ENCODE measurements at places on chromosomes 7 and 10.
A peak's percentile ranks its signal among the peaks of the same experiment; 100 is the strongest.

DNA sequence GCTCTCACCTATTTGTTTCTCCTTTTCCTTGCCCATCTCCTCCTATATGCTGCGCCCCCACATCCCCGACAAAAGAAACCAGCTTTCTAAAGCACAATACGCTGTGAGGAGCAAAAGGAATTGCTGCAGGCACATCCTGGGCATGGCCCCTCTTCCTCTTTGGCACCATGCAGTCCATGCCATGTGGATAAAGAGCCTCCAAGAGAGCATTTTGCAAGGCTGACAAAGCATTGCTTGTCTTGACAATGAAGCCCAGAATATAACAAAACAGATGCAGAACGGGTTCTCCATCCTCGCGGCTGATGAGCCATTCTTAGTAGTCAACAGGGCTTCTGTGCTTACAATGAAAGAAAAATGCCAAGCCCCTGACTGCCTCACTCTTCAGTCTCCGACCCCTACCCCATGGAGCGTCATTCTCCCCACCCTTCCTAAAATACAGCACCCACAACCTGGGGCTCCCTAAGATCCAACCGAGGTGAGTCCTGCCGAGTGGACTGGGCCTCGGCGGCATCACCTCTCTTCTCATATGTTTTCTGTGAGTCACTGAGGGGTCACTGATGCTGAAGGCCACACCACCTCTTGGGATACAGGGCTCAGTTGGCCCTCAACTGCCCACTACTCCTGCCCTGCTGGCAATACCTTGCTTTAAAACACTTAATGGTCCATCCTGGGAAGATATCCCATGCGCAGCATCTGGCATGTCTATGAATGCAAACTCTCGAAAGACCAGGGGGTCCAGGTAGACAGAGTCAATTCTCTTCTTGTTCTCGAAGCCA lies 47.5 kb downstream of the GSDME start:
- no peak for DNase-seq

DNA sequence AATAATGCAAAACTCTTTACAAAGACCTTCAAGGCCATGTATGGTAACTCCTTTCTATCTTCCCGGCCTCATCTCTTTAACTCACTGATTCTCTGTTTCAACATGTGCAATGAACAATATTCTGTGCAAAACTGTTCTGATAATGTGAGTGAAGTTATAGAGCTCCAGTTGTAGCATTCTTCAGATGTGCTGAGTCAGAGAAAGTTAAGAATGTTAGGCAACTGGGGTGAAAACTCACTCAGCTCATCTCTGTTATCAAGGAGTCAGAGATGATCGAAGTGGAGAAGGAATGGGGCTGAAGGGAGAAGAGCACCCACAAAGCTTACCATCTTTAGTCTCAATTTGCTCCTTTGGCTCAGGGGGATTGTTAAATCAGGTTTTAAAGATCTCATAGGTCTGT lies 344.7 kb upstream of the NPSR1 start:
- DNase-seq, result no peak

DNA sequence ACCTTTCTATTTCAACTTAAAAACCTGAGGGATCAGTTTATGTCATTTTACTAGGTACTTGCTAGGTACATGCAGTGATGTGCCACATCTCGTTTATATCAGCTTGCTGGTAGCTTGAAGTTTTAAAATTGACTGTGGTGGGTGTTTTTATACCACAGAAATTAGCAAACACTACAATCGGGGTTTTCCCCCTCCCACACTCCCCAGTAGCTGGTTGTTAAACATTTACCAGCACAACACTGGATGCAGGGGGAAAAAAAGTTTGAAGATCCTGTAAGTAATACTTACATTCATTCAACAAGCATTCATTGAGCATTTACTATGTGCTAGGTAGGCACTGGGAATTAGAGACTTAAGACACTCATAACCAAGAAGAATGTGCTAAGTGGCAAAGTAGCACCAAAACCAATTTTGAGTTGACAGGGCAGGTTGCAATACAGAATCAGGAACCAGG lies 32.6 kb downstream of the USP6NL start:
- no peak for DNase-seq

- peak; percentile 95 for DNase-seq
These were observed 3.7 kb downstream of the ELOVL3 start for GRCh38 chr10:102229810-102230263.

GRCh38 chr7:135775230-135775629 lies 26.6 kb upstream of the FAM180A start:
- no peak for DNase-seq

- DNase-seq, result no peak
These were observed 156.9 kb upstream of the C7orf33 start for GRCh38 chr7:148433521-148434180.

GRCh38 chr10:43393606-43394360 lies 15.2 kb downstream of the HNRNPF start:
- peak; percentile 43 for DNase-seq

DNA sequence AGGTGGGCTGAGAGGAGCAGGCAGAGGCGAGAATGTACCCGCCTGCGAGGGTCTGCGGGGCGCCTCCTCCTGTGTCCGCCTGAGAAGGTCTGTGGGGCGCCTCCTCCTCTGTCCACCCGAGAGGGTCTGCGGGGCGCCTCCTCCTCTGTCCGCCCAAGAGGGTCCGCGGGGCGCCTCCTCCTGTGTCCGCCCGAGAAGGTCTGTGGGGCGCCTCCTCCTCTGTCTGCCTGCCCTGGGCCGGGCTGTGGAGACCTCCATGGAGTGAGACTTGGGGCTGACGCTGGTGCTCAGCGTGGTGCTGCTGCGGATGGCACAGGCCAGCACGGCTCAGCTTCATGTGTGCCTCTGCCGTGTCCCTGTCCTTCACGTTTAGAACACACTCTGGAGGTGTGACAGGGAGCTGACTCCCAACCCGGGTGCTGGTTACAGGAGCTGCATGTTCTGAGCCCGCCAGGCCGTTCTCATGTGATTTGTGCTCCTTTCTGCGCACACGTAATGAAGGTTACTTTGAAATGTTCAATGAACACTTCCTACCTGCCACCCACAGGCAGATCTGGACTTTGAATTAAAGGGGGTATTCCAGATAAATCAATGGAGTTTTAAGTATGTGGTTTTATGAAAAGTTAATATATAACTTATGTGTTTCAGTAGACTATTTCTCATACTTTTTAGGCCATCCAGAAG lies 20.5 kb upstream of the GET4 start:
- DNase-seq, result no peak

- DNase-seq, result no peak
These were observed 1.6 kb downstream of the MSRB2 start for GRCh38 chr10:23096802-23097549.

DNA sequence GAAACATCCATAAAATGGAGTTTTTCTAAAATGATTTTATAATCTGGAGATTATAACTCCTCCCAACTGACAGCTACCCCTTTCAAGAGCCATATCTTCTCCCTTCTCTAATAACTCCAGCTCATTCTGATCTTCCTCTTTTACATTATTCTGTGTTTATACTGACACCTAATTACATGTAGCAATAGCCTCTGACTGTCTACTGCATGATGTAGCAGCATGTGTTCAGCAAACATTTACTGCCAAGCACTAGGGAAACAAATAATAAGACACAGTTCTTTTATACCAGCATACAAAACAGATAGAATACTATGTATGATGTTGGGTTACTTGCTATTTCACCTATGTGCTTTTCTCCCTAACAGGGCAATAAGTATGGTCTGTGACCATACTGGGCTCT lies 20.7 kb downstream of the RBM28 start:
- no peak for DNase-seq

DNA sequence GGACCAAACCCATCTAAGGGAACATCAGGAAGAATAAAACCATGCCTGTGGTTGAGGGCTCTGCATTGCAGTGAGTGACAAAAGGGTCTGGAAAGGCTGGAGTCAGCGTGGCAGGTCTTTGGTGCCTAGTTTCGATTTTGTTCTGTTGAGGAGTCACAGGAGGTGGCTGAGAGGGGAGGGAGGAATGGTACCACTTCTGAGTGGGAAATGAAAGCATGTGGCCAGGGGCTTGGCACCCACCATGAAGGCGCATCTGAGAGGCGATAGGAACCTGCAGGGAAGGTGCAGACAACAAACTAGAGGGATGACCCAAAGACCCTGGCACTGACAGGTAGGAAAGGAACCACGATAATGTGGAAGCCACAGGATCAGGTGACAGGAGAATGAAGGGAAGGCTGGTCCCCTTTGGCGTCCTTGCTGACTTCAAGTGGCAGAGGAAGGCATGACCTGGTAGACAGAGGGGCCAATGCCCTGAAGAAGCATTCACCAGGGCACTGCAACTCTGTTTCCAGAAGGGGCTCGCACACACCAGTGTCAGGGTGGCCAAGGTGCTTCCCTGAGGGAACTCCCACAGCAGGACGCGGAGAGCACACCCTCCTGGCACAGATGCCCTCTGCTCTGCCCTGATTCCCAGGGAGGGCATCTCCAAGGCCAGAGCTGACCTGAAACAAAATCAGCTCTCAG lies 41.7 kb downstream of the HIPK2 start:
- no peak for DNase-seq

DNA sequence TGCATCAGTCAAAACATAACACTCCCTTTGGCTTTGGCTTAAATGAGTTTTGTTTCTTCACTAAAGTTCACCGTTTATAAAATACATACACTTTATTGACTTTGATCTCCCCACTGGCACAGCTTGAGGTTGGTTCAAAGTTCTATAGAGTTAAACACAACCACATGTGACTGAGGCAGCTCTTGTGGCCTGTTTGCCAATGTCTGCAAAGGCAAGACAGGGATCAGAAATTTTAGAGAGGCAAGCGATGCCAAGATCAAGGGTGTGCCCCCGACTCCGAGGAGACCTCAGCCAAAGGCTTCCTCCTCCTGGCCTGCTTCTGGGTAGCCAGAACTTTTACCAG lies 129.8 kb upstream of the JCAD start:
- DNase-seq, result no peak

GRCh38 chr10:111109501-111110242 lies 32.8 kb downstream of the ADRA2A start:
- no peak for DNase-seq

DNA sequence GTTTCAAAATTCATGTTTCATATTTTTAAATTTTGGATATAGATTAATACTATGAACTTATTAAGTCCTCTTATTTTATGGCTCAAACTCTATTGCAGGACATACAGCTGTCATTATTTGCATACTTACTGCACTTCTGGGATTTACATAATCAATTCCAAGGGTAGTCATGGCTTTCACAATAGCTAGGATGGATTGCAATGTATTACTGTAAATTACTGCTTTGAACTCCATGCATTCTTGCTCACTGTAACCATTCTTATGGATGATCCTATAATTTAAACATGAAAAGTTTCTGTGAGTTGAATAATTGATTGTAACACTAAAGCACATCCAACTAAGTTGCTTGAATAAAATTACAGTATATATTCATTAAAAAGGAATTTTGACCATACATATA lies 23.5 kb downstream of the GNAT3 start:
- no peak for DNase-seq

DNA sequence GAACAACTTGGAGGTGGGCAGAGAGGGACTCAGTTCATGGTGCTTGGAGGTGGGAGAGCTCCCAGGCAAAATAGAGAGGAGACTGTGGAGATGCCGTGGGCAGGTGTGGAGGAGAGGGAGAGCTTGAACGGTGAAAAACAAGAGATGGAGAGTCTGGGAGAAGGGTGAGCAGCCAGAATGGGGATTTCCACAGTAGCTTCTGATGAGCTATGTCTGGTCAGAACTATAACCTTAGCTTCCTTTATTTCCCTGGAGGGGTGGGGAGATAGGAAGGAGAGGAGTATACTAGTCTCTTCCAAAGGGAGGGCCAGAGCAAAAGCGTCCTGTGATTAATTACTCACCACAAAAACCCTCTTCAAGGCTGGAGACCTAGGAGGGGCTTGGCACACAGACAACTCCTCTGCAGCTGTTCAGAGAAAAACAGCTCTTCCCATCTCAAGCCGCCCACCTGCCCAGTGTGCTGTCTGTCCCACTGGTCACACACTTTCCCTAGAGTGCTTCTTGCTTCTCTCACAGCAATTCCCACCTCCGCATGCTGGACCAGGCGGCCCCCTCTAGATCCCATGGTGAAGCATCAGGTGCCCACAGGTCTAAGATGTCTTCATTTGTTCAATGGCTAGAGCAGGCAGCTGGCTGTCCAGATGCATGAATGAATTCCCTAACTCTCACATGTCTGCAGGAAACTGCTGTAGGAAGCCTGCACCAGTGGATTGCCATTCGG lies 41.9 kb downstream of the TAS2R41 start:
- no peak for DNase-seq

GRCh38 chr7:27091105-27091504 lies 4.7 kb downstream of the HOXA1 start:
- DNase-seq, result no peak

GRCh38 chr10:63237396-63237795 lies 104.3 kb downstream of the NRBF2 start:
- no peak for DNase-seq

DNA sequence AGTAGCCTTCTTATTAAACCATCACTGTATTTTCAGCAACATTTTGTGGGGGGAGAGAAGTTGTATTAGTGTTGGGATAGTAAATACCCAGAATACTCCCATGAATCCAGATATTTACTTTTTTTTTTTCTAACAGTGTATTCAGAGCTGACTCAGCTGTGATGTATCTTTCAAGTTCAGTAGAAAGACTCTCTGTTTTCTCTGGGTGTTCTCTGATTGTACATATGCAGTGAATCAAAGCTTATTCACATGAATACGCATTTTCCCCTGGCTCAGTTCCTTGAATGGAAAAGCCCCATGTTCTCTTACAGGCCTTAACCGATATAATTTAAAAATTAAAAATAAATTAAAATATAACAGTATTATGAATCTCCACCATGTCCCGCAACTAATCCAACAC lies 1.3 kb downstream of the TFPI2 start:
- no peak for DNase-seq

DNA sequence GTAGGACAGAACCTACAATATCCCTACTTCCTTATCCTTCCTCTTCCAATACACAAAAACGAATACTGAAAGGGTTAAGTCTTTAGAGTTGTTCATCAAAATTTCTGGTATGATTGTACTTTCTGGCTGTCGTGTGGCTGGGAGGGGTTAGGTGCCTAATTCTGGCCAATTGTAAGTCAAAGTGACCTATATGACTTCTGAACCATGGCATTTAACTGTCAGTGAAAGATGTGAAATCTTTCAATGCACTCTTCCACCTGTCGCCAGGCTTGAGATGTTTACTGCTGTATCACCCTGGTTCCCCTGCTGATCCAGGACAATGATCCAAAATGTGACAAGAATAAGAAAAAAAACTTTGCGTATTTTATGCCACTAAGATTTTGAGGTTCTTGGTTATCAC lies 20.8 kb downstream of the EPC1 start:
- DNase-seq, result no peak

- no peak for DNase-seq
These were observed 17.3 kb downstream of the TLL2 start for GRCh38 chr10:96496281-96496925.

GRCh38 chr10:111600772-111601171 lies 523.9 kb downstream of the ADRA2A start:
- DNase-seq, result no peak

- no peak for DNase-seq
These were observed 234.9 kb downstream of the BAMBI start for GRCh38 chr10:28912017-28912783.

- peak; percentile 88 for DNase-seq
These were observed 114.1 kb downstream of the VIPR2 start for GRCh38 chr7:159030490-159031134.

All from posterior vena cava (tissue), 2 donors.